Esophagus muscularis mucosa (tissue), 4 donors: ENCODE measurements at places on chromosomes 2 and 18. TPM values are rescaled to one million over a fixed set of nuclear protein-coding genes. Genes with fewer than 3 reads are reported as not detected.

Gene OSBPL6
- 1.9 TPM for total RNA-seq

DNA sequence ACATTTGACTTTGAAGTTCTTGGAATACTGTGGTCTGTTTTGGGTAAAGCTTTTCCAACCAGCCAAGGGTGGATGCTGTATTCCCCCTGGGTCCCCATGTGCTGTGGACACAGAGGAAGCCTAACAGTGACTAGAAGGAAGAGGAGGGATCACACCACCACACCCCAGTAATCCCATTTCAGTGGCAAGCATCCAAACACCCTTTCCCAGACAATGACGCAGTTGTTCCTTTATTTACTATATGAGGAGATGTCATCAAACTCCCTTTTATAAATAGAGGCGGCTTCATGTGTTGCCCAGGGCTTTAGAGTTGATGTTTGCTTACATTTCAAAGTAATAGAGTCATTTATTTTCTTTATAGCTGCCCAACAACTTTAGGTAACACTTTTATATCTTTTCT is 959.4 kb upstream of the GYPC start:
- no peak for DNase-seq

Gene KRTCAP3
- not detected for total RNA-seq

DNA sequence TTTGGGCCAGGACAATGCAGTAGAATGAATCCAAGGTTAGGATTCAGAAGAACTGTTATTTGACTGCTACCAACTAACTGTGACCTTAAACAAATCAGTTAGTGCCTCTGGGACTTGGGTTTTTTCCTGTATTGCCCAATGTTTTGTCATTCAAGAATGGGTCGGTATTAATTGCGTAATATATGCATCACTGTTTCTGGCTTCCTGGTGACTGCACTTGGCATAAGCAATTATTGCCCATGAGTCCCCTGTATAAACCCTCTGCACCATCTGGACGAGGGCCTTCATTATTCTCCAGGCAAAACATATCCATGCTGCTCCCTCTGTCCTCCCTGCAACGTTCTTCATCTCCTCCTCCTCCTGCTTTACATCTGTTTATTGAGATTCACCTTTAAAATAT is 255.8 kb upstream of the LRRTM1 start:
- no peak for DNase-seq

DNA sequence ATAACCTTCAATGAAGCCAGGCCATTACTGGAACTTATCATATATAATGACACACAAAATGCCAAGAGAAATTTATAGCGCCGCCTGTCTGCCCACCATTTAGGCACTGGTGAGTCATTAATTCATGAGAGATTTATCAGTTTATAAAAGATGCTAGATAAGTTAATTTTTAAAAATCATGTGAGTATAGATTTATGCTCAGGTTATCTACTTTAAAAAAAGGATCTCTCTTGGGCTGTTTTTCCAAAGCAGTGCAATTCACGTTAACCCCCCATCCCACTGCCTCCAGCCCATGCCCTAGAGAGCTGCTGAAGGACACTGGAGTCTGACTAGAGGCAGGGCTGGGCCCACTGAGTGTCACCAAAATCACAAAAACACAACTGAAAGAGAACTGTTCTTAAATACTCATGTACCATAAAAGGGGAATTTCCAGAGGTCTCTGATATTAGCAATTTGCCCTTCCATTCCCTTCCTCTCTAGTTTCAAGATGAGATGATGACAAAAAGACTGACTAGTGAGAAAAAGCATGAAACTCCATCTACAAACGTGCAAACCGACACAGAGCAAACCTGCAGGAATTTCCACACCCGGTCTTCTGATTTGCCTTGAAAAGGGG is 160.8 kb downstream of the BCL2 start:
- DNase-seq: no peak

DNA sequence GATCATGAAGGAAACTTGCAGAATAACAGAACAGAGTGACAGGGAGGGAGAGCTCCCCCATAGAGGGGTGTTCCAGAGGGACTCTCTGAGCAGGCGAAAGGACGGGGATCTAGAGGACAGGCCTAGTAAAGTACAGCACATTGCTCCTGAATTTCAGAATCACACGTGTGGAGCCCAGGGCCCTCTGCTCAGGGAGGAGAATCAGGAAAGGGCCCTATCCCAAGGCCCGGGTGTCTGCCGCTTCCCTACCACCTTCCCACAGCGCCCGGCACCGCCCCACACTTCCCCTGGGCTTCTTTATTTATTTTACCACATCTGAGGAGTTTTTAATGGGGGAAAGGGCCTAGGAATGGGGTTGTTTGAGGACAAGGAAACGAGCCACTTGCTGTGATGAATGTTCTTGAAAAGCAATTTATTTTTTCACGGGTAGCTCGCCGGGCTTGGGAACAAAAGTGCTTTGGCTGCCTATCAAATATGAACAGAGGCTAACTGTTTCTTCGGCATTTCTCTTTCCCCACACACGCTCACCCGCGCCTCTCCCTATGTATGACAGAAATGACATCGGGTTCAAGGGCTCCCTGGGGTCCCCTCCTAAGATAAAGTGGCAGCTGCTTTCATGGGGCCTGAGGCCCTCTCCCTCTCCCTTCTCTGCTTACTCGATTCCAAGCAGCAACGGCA is 79.3 kb upstream of the GLI2 start:
- DNase-seq: no peak

GRCh38 chr2:239583171-239583878 is 182.5 kb upstream of the HDAC4 start:
- no peak for DNase-seq

Gene ARHGEF33
- total RNA-seq: 0.71 TPM

DNA sequence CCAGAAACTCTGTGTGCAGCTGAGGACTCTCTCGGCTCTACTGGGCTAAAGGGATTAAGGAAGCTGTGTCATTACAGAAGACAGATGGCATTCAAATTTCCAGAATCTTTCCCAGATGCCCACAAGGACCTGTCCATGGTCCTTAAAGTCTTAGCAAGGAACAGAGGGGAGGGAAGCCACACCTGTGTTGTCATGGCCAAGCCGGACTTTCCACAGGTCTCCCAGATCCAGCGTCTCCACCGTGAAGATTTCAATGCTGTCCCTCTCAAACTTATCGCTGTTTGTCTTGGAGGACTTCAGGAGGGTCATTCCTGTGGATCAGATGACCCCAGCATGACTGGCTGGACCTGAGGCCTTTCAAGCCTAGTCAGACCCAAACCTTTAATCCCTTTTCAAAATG is 114.5 kb downstream of the LOXHD1 start:
- no peak for DNase-seq

GRCh38 chr2:189661957-189662321 is 680 bp downstream of the ASNSD1 start:
- no peak for DNase-seq

Gene C1GALT1C1L
- total RNA-seq: 0.80 TPM

DNA sequence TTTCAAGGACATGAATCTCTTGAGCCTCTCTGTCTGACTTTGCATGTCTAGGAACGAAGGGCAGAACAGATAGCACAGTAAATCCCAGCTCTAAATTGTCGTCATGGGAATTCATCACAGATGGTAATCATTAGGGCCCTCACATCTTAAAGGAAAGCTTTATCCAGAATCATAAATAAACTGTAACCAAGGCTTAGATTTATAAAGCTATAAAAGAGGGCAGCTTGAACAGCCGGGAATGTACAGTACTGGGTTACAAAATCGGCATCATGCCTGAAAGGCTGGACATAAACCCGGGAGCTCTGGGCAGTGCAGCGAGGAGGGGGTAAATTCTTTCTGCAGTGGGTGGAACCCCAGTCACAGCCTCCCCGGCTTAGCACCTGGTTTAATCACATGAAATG is 144.4 kb downstream of the GFPT1 start:
- no peak for DNase-seq

DNA sequence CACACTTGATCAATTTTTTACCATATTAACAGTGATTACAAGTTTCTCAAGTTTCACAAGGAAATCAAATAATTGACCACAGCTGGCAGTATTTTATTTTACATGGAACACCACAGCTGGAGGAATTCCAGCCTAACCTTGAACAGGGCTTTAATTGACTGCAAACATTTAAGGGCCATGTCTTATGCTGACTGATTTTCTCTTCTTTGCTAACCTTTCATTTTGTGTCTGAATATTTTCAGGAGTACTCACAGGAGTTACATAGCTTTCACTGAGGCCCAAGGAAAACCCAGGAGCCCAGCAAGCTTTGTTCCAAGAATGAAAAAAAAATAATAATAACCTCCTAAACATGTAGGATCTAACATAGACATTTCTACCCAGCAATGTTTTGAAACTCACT is 49.6 kb downstream of the FRZB start:
- DNase-seq: no peak

- no peak for DNase-seq
Measured at GRCh38 chr2:96116424-96116878, at the start of gene ADRA2B. ADRA2B (minus strand) TSS chr2:96116571; CDS start chr2:96116149, 422 bp downstream.

DNA sequence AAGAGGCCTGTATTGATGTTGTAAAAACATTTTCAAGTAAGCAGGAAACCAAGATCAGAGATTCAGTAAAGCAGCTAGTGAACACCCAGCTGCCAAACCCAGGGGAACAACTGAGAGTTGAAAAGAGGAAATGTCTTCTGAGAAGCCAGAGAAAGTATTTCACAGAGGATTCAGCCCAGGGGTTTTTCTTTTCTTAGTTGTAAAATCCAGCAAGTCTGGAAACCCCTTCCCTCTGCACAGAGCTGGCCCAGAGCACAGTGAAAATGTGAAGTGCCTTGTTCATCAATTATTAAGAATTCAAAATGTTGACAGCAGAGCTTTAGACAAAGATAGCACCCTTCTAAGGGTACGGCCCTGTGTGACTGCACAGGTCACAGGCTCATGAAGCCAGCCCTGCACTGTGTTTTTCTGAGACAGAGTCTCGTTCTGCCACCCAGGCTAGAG is 28.4 kb downstream of the AFF3 start:
- no peak for DNase-seq

GRCh38 chr2:60447943-60448342 is 105.5 kb downstream of the BCL11A start:
- no peak for DNase-seq

Gene EVA1A
- total RNA-seq: 0.69 TPM

Gene CGREF1
- total RNA-seq: 0.92 TPM

- no peak for DNase-seq
Measured at GRCh38 chr18:55523001-55523400, 65.0 kb downstream of the TCF4 start.

Gene CDK5R2
- total RNA-seq: 0.52 TPM

DNA sequence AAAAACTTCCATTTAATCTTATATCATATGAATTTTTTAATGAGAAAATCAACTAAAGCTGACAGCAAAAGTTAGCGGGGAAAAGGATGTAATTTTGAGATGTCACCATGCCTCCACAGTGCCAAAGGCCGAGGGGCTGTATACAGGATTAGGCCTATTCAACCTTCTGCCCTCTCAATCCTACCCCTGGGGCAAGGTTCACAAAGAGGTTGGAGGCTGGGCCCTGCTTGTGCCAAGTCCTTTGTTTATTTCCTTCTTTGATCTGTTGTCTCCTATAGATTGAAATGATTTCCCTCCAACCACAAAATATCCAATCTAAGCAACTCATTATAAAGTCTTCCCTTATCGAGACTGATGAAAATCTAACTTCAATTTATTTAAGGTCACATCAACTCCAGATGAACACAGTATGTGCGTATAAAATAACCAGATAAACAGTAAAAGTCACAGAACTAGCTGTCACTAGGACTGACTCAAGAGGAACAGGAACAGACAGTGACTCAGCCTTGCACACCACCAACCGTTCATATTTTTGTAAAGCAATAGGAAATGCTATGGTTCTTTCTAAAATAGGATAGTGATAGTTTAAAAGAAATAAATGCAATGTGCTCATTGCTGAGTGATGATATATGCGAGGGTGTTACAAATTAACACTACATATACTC is 95.8 kb downstream of the SLC25A12 start:
- no peak for DNase-seq

Gene DUSP19
- 4.6 TPM for total RNA-seq

DNA sequence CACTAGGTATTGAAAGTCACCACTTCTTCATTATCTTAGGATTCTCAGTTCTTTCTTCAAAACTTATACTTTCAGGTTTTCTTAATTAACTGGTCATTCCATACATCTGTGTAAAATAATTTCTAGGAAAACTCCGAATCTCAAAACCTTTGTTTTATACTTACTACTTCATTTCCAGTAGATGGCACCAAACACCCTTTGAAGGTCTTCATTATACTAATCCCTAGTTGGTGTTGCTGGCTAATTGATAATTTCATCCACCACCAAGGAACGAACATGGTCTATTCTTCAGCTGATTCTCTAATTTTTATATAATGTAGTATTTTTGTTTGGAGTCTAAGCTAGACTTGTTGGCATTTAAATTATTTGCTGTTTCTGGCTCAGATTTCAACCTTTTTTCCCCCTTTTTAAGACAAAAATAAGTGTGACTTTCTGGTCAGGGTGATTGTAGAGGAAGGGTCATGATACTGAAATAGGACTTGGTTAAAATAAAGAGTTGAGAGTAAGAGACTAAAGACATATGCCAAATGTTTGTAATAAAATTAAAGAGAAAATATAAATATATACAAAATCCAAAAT is 2.8 kb upstream of the MXD1 start:
- DNase-seq: no peak

DNA sequence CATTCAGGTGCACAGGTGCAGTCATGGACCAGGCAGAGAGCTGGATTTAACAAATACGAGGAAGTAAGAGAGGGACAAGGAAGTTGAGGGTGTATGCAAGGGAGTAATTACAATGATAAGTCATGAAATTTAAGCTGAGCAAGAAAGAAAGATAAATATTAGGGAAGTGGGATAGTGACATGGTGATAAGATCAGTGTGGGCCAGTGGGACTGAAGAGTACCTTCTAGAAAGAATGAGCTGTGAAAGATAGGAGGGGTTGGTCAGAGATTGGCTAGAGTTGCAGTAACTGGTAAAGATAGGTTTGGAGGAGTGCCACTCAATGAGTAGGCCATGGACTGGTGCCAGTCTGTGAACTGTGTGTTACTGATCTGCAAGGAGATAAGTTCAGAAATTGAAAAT is 200.8 kb upstream of the SIX3 start:
- no peak for DNase-seq

GRCh38 chr2:58803192-58803591 is 562.1 kb upstream of the FANCL start:
- DNase-seq: no peak

Gene CCDC141
- total RNA-seq: 8.7 TPM

Gene NT5C1B
- 0.42 TPM for total RNA-seq

DNA sequence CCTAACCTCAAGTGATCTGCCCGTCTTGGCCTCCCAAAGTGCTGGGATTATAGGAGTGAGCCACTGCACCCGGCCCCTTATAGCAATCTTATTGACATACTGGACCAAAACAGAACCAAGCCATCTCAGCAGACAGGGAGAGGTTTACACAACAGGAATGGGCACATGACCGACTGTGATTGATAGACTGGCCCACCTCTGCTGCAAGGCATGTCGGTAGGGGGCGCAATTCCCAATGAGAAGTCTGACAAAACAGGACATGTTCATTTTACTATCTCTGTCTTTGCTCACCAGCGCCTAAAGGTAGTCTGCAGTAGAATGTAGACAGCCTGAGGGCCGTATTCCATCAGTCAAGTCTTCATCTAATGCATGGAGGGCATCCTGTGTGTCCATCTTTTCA is 2.0 kb downstream of the LYPD6B start:
- peak; percentile 78 for DNase-seq

- no peak for DNase-seq
Measured at GRCh38 chr2:104583811-104584210, 270.1 kb upstream of the POU3F3 start.

GRCh38 chr18:1075322-1075721 is 170.7 kb downstream of the ADCYAP1 start:
- no peak for DNase-seq
